ENCODE measurements at places on chromosomes 5 and 9.

DNA sequence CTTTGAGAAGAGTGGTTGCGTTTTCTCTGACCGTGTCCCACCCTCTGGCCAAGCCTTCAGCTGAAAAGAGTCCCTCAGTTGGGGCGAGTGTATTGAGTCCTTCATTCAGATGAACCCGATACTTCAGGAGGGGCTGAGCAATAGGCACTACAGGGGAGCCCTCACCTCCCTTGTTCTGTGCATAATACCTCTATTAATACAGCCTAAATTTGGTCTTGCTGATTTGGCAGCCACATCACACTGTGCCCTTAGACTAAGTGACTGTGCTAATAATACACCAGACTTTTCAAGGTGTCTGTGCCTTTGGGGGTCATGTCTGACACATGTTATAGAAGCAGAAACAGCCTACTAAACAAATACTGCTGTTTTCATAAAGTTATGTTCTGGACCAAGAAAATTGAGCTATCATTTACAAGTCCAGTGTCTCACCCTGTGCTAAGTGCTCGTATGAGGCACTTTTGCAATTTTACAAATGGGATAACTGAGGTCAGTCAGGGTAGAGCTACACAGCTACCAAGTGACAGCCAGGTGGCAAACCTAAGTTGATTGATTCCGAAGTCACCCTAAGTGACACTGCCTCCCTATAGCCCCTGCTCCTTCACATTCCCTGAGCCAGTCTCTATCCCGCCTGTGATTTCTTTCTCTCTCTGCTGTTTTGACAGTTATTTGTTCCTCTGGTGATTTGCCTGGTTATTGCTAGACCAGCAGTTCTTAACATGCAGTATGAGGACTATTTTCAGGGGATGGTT lies 56.0 kb downstream of the RAD23B start:
- H3K36me3 ChIP-seq, result peaks cover 37% of the 10 kb centered on the region
- H3K4me3 ChIP-seq, result no peak overlapping the region
- H3K27ac ChIP-seq, result no peak overlapping the region
- no peak for DNase-seq

DNA sequence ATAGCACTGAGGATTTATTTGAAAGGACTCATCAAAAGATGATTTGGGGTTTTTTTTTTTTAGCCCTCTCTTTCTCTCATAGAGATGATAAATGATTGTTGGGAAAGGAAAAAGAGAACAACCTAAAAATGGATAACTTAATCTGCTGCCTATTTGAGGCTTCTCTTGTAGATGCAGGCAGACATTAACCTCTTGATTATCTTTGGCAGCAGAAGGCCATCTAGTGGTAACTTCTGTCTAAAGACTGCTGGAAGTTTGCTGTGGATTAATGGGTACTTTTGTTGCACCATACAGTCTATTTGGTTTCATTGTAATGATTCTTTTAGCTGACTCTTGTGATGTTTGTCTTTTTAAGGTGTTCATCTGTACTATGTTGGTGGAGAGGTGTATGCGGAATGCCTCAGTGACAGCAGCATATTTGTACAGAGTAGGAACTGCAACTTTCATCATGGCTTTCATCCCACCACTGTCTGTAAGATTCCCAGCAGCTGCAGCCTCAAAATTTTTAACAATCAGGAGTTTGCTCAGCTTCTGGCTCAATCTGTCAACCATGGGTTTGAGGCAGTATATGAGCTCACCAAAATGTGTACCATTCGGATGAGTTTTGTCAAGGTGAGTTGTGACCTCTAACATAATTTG lies 18.8 kb downstream of the SMIM32 start:
- no peaks in the 10 kb centered on the region for H3K27me3 ChIP-seq
- H3K4me3 ChIP-seq, result no peak overlapping the region
- no peak overlapping the region for H3K27ac ChIP-seq

GRCh38 chr5:76256116-76256889 lies 146.8 kb upstream of the IQGAP2 start:
- peaks cover 8% of the 10 kb centered on the region for H3K27me3 ChIP-seq
- DNase-seq, result peak; percentile 81
- H3K4me1 ChIP-seq, result no peaks in the 10 kb centered on the region
- no peaks in the 10 kb centered on the region for H3K36me3 ChIP-seq

DNA sequence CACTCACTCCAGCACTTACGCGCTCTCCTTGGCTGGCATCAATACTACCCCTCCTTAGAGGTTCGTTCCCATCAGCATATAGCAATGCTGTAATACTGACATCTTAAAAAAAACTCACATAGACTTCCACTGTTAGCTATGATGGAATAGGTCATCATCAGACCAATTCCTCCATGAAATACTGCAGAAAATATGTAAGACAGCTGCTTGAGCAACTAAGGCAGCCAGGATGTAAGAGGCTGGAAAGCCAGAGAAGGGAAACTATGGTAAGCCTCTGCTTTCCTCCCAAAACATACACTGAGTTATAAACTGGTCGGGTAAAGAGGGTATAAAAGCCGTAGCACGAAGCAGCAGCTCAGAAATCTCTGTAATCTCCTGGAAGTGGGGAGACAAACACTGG lies 33.5 kb downstream of the AUH start:
- no peak overlapping the region for H3K4me3 ChIP-seq
- no peaks in the 10 kb centered on the region for H3K4me1 ChIP-seq
- H3K36me3 ChIP-seq, result no peaks in the 10 kb centered on the region
- no peaks in the 10 kb centered on the region for H3K27me3 ChIP-seq
- peak; percentile 4 for DNase-seq

DNA sequence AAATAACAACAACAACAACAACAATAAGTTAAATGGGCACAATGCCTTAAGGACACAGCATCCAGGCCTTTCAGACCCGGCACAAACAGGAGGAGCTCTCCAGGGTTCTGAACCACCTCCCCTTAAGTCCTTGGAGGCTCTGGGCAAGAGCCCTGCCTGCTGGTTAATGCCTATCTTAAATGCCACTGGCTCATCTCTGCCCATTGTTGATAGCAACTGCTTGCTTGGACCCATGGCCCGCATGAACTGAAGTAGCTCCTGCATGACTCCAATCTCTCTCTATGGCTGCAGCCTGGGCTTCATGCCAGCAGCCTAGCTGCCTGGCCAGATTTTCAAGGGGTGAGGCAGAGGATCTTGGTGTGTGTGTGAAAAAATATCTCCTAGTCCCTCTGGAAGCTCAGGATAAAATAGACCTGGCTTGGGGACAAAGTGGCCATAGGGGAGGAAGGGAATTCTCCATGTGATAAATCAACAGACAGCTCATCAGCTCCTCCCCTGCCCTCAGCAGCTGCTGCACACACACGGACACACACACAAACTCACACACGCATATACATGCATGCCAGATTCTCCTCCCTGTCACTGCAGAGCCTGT lies 27.4 kb downstream of the FAM219A start:
- H3K36me3 ChIP-seq, result no peaks in the 10 kb centered on the region
- no peaks in the 10 kb centered on the region for H3K4me1 ChIP-seq
- no peak overlapping the region for H3K4me3 ChIP-seq
- H3K27me3 ChIP-seq, result no peaks in the 10 kb centered on the region

GRCh38 chr5:163434401-163434866 lies 3.0 kb upstream of the CCNG1 start:
- peaks cover 4% of the 10 kb centered on the region for H3K36me3 ChIP-seq
- H3K27me3 ChIP-seq, result 0 out of 2 replicates have a peak, but pooled peaks cover 3% of the 10 kb centered on the region
- no peak for DNase-seq
- no peak overlapping the region for H3K4me3 ChIP-seq
- H3K27ac ChIP-seq, result no peak overlapping the region

GRCh38 chr9:137128158-137128861 lies 10.6 kb upstream of the GRIN1 start:
- H3K36me3 ChIP-seq, result no peaks in the 10 kb centered on the region
- H3K27ac ChIP-seq, result peak overlapping the region; percentile 47
- peak overlapping the region; percentile 88 for H3K4me3 ChIP-seq
- no peak for DNase-seq
- H3K27me3 ChIP-seq, result no peaks in the 10 kb centered on the region
- peaks cover 22% of the 10 kb centered on the region for H3K4me1 ChIP-seq

DNA sequence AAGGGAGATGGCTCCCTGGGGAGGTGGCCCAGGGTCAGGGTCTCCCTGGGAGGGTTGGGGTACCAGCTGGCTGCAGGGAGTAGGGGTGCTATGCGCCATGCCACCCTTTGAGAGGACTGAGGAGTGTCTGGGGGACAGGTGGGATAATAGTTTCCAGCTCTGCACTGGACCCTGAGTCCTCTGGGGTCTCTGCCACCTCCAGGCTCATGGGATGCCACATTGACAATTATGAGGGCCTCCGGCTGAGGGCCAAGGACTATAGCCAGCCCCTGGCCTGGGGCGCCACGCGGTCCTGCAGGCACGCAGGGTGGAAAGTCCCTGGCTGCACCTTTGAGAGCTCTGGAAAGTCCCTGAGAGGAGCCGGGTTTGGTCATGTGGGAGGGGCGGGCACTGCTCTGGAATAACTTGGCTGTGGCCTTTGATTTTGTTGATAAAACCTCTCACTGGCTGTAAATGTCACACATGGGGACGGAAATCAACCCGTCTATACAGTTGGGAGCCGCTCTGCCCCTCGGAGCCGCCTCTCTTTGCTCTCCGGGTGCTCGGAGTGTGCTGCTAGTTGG lies 16.0 kb downstream of the TRAF2 start:
- peaks cover 19% of the 10 kb centered on the region for H3K4me1 ChIP-seq
- peak; percentile 84 for DNase-seq
- H3K36me3 ChIP-seq, result peaks cover 3% of the 10 kb centered on the region
- peak overlapping the region; percentile 67 for H3K27ac ChIP-seq
- H3K4me3 ChIP-seq, result no peak overlapping the region

- H3K27me3 ChIP-seq, result peaks cover 20% of the 10 kb centered on the region
- no peaks in the 10 kb centered on the region for H3K4me1 ChIP-seq
- H3K36me3 ChIP-seq, result no peaks in the 10 kb centered on the region
- peak; percentile 23 for DNase-seq
- no peak overlapping the region for H3K4me3 ChIP-seq
- H3K27ac ChIP-seq, result no peak overlapping the region
Measured at GRCh38 chr9:82553654-82554366, 509.1 kb downstream of the RASEF start.

DNA sequence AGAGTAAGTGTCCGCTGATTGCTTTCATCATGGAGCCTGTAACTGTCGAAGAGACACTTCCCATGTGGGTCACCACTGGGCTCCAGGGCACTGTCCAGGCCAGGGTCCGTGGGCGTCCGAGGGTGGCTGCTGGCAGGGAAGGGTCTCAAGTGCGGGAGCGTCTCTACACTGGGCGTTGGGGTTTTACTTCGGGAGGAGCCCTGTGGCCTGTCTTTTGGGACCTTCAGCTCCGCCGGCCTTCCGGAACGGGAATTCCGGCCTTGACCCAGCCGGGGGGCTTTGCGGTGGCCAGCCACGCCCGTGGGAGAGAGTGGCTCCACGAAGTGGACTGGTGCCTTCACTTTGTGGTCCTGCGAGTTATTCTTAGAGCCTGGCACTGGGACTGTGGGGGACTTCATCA lies 86.2 kb downstream of the CAMSAP1 start:
- H3K27me3 ChIP-seq, result no peaks in the 10 kb centered on the region
- no peaks in the 10 kb centered on the region for H3K36me3 ChIP-seq
- no peak overlapping the region for H3K27ac ChIP-seq
- H3K4me3 ChIP-seq, result no peak overlapping the region
- H3K4me1 ChIP-seq, result no peaks in the 10 kb centered on the region
- no peak for DNase-seq

- H3K27ac ChIP-seq, result no peak overlapping the region
- no peaks in the 10 kb centered on the region for H3K4me1 ChIP-seq
- H3K4me3 ChIP-seq, result no peak overlapping the region
- no peaks in the 10 kb centered on the region for H3K36me3 ChIP-seq
Measured at GRCh38 chr9:5288591-5288990, 15.9 kb downstream of the RLN2 start.

- H3K27ac ChIP-seq, result peak overlapping the region; percentile 99
- H3K36me3 ChIP-seq, result no peaks in the 10 kb centered on the region
- peak overlapping the region; percentile 3 for H3K4me3 ChIP-seq
- H3K4me1 ChIP-seq, result peaks cover 53% of the 10 kb centered on the region
- peak; percentile 49 for DNase-seq
- H3K27me3 ChIP-seq, result no peaks in the 10 kb centered on the region
Measured at GRCh38 chr5:173919443-173919842, 31.3 kb downstream of the CPEB4 start.

GRCh38 chr9:106575823-106576222 lies 287.1 kb upstream of the ZNF462 start:
- H3K4me1 ChIP-seq, result no peaks in the 10 kb centered on the region
- no peaks in the 10 kb centered on the region for H3K27me3 ChIP-seq
- no peak overlapping the region for H3K4me3 ChIP-seq
- no peak overlapping the region for H3K27ac ChIP-seq
- H3K36me3 ChIP-seq, result no peaks in the 10 kb centered on the region

DNA sequence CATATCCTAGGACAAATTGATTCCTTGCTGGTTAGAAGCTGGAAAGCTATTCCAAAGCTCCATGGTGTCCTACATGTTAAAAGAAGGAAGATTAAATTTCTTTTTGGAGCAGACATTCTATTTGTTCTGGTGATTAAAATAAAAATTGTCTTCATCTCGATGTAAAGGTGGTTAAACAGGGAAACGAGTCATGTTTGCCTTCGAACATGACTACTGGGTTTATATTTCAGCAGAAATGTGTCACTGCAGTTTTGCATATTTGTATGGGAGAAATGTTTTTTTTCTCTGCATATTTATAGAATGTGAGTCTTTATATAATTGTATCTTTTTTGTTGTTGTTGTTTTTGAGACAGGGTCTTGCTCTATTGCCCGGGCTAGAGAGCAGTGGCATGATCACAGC lies 36.4 kb downstream of the ADAMTS12 start:
- no peaks in the 10 kb centered on the region for H3K36me3 ChIP-seq
- H3K4me3 ChIP-seq, result peak overlapping the region; percentile 35
- H3K4me1 ChIP-seq, result peaks cover 45% of the 10 kb centered on the region
- no peaks in the 10 kb centered on the region for H3K27me3 ChIP-seq
- peak; percentile 46 for DNase-seq

- peak; percentile 50 for DNase-seq
- H3K4me1 ChIP-seq, result peaks cover 9% of the 10 kb centered on the region
- H3K27me3 ChIP-seq, result no peaks in the 10 kb centered on the region
- no peak overlapping the region for H3K27ac ChIP-seq
- H3K36me3 ChIP-seq, result no peaks in the 10 kb centered on the region
- no peak overlapping the region for H3K4me3 ChIP-seq
Measured at GRCh38 chr9:13395156-13395555, 115.7 kb upstream of the MPDZ start.

DNA sequence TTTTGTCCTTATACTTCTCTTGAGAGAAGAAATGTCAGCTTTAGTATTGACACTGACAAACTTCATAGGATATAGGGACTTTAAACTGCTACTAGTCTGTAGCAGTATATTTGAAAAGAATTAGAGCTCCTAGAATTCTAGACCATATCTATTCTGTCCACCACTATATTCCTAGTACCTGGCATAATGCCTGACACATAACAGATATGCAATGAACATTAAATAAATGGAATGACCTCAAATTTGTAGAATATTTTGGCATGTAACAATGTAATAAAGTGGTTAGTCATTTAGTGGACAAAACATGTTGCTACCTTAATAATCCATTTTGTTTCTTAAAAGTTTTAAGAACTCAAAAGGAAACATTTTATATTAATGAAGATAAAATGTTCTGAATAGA lies 57.5 kb downstream of the HOMER1 start:
- no peaks in the 10 kb centered on the region for H3K4me1 ChIP-seq
- DNase-seq, result no peak
- H3K27me3 ChIP-seq, result no peaks in the 10 kb centered on the region
- no peak overlapping the region for H3K27ac ChIP-seq

Measured in GM23248 (cell line).